Astrocyte of the spinal cord (primary cell): ENCODE measurements at places on chromosomes 16 and 17.

DNA sequence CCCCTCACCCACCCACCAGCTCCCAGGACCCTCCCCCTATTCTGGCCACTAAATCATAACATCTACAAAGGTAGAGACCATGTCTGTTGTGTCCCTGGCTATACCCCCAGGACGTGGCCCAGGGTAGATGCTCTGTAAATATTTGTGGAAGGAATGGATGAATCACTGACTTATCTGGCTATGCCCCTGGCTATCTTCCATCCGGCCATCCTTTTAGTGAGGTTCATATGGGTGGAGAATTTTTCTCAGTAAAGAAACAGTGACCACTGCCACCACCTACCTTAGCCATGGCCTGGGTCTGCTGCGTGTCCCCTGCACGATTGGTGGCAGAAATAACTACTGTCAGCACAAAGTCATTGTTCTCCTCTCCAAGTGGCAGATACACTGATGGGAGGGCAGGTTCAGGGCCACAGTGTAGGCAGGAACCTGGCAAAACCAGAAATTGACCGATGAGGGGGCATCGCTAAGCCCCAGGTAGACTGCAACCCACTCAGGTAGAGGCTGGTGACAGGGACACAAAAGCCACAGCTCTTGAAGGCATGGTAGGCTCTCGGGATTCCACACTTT, 63.1 kb upstream of the BCO1 start:
- DNase-seq: peak; percentile 45

DNA sequence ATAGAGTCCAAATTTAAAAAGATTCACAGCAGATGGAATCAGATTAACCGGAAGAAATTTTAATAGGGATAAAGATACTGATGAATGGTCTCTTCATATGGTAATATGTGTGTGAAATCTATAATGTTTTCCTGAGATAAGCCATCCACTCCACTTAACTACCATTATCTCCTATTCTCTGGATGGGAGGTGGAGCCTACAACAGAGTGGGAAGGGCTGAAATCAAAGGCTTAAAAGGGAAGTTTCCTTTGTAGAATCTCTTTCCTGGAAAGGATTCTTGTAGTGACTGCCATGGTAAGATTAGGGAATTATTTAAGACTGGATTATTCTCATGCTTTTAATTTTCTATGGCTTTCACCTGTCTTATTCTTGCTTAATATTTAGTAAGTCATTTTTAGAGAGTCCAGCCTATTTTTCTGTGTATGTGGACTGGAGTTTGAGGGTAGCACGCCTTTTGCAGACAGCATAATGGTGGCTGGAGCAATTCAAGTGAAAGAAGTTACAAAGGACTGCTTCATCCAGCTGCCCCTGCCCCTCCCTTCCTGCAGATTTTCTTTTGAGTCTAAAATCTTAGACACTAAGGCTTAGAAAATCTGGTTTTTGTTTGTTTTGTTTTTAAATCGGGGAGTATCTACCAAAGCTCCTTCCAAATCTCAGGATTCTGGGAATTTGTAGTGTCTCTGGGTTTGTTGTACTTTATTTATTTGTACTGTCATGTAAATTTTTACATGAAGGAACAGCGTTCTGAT, 26.5 kb downstream of the KAT7 start:
- DNase-seq: no peak

- peak; percentile 90 for DNase-seq
Measured at GRCh38 chr17:9676820-9677310, 31.5 kb downstream of the USP43 start.

GRCh38 chr16:578870-579405, 9.2 kb downstream of the PIGQ start:
- DNase-seq: peak; percentile 71

- no peak for DNase-seq
Measured at GRCh38 chr17:49358641-49359247, 3.3 kb downstream of the ZNF652 start.

DNA sequence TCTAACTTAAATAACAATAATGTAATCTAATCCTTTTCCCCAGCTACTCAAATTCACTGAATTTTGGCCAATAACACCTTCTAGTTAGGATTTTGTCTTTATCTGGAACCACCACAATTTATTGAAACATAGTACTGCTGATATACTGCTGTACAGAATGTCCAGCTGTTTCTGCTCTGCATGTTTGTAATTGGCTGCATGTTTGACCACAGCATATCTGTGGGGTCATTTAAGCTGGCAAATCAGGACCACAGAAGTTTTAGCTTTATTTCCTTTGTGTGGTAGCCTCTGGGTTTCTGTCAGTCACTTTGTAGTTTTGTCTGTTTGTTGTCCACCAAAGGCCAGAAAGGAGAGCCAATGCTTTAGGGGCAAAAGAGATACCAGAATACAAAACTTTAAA, 22.2 kb upstream of the RAB11FIP4 start:
- peak; percentile 57 for DNase-seq

DNA sequence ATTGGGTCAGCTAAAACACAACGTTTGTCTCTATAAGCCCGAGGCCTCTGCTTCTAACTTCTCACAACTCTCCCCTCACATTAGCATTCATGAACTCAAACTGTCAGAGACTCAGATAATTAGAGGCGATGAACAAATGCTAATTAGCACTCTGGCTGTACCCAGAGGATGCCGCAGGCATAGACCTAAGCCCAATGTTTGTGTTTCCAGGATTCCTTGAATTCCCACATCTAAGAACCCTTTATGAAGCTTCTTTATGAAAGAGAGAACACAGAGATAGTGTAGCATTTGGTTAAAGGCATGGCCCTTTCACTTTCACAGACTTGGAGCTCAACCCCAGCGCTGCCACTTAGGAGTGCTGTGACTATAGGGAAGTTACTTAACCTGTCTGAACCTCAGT, 512.2 kb downstream of the GRIN2A start:
- no peak for DNase-seq

GRCh38 chr17:82428546-82428945, 10.2 kb upstream of the OGFOD3 start:
- DNase-seq: no peak

DNA sequence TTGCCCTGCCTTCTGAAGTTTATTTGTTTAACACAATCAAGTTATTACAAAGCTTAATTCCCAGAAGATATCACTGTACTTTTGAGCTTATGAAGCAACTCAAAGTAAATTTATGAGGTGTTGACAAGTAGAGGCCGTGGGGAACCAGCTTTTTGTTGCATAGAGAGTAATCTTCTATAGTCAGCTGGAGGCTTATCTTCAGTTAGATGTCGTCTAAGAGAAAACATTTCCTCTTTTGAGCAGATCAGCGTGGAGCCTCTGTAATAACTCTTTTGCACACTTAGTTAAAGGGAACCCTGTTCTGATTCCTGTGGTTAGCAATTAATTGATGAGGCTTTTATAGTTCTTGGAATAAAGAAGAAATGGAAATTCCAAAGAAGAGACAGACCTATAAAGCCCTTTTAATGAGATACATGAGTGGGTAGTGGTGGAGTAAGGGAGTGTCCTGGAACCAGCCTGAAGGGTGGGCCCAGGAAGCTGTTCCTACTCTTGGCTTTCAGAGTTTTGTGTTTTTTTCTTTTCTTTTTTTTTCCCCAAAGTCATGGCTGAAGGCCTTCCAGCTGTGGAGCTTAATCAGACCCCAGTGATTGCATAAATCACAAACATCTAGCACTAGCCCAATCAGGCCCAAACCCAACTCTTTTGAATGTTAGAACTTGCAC, 28.9 kb upstream of the MAP3K14 start:
- DNase-seq: peak; percentile 70

DNA sequence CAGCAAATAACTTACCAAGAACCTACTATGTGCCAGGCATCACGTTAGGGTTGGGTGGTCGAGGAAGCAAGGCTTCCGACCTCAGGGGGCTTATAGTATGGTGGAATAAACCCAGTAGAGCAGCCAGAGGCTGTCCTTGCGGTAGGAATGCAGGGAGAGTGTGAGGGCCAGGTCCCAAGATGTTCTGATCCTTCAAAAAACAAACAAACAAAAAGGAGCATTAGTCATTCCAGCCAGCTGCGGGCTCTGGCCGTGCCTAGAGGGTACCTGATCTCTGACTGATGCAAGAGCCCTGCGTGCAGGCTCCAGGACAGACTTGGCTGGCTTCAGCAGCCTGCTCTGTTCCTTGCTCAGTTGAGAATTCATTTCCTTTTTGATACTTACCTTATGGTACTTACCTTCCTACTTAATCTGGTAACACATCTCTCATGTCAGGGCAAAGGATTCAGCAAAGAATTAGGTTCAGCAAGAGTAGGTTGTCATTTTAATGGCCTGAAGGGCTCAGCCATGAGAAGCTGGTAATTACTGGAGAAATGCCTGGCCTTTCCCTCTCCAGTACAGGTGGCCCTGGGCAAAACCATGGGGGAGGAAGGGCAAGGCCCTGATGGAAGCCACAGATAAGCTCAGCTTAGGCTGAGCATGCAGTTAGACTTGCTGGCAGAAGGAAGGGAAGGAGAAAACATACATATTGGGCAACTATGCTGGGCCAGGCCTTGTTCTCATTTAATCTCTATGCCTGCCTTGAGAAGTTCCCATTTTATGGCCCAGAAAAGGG, 18.4 kb downstream of the CYB5D2 start:
- DNase-seq: peak; percentile 82

GRCh38 chr16:46857368-46857945, 26.5 kb upstream of the C16orf87 start:
- DNase-seq: peak; percentile 66

DNA sequence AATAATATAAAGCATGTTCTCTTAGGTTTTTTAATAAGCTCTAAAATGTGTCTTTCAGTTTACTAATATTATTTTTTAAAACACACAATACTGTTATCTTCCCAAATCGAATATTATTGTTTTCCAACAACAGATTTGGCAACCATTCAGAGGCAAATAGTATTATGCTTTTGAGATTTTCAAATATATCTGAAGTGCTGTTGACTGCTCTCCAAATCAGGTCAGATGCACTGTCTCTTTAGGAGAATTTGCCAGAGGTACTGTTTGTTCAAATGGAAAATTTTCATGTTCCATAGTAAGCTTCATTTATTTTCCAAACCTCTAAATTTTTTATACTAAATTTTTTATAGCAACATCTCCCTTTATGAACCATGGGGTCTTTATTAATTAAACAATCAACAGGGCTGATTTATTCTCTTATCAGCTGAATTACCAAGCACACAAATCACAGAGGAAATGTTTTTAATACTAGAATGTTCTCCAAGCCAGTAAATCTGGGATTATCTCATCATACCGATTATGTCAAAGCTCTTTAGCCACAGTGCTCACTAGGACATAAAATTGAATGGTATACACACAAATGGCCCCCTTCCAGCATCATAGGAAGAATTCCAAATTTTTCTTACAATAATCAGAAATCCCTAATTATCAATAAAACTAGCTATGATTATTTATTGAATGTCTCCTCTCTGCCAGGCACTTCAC, 108.8 kb upstream of the HLF start:
- DNase-seq: no peak

GRCh38 chr17:34820922-34821321, 140.3 kb downstream of the CCT6B start:
- DNase-seq: no peak

DNA sequence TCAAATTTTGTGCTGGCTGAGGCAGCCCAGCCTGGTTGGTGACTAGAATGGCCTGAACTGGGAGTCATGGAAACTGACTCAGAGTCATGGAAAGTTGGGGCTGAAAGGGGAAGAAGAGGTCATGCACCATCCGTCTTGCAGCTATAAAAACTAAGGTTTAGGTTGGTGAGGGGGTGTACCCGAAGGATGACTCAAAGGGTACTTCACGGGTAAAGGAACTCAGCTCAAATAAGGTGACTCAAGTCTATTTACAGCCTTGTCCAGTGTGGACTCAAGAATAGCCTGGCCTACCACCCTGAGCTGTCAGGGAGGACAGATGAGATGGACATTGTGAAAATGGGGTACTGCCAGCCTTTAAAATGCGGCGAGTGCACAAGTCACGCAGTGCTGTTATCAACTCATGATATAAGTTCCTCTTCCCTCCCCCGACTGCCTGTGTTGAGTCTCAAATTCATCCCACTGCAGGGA, 18.6 kb downstream of the CD300LB start:
- no peak for DNase-seq

GRCh38 chr17:39600288-39600996, 7.3 kb downstream of the NEUROD2 start:
- DNase-seq: no peak

DNA sequence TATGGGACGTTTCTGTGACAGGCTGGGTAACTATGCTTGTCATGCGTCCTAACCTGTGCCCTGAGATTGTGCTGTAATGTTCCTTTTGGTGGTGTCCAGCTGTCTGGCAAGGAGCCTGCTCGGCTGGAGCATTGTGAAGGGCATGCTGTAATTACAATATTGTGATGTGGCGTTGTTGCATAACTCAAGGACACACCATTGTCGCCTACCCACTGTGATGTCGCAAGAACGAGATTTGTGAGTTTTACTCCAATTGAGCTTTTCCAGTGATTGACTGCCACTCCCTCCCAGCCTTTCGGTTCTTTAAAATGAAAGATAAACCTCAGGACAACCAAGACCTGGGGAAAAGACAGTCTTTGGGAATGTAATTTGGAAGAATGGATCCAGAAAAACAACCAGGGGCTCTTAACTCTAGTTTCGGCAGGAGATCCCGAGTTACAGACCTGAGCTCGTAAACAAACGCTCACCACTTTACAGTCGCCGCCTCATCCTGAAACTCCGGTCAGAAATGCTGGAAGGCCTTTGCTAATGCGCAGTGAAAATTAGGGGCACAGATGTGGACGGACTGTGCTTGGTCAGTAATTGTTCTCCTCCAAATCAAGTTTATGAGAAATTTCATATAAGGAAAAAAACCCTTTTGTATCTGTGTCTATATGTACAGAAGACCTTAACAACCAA, 1.3 kb downstream of the ZNF750 start:
- DNase-seq: no peak

DNA sequence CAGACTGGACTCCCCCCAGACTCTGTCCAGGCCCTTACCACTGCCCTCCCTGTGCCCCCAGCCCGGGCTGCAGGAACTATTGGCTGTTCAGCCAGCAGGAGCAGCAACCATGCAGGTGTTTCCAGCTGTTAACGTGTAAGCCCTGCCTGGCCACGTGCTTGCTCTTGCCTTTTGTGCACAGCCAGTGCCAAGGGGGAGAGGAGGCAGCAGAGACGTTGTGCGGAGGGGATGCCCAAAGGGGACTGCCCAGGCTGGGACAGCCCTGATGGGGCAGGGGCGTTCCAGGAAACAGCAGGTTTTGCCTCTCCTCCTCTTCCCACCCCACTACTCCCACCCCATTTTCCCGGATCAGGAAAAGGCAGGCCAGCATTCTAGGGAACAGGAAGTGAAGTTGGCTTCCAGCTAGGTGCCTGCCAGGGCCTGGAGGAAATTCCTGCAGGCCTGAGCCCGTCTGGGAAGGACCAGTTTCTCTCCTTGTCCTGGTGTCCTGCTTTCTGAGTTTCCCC, 16.7 kb upstream of the LASP1NB start:
- DNase-seq: no peak
